ENCODE measurements at places on chromosomes 6 and 20. TPM values are rescaled to one million over a fixed set of nuclear protein-coding genes. Genes with fewer than 3 reads are reported as not detected.

GRCh38 chr6:37889051-37889450 is 69.5 kb downstream of the ZFAND3 start:
- DNase-seq = no peak

DNA sequence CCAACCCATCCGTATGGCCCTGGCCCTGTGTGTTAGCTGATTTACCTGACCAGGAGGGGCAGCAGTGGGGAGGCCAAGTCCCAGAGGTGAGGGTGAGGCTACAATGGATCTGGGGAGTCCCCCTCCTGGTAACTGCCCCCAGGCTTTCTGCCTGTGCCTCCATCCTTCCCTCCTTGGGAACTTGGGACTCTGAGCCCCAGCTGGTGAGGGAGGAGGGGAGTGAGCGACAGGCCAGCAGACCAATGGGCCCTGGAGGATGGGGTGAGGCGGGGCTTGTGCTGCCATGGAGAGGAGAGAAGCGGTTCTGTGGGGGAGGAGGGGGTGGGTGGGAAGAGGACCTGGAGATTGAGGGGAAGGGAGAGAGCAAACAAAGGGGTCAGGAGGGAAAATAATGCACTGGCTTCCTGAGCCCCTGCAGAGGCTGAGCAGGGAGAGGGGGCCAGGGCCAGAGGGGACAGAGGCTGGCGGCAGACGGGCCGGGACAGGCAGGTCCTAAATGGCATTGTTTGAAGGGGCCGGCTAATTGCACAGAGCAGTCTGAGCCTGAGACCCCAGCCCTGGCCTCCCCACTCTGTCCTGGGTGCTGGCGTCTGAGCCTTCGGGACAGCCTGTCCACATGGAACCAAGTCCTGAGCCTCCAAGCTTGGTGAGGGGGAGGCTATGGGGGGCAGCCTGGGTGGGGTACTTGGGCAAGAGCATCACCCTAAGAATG is 17.5 kb downstream of the DNMT3B start:
- DNase-seq = no peak

GRCh38 chr6:105748737-105749161 is 337.4 kb upstream of the PRDM1 start:
- DNase-seq = no peak

Gene DPPA5
- not detected for total RNA-seq

GRCh38 chr20:38645980-38646858 is 44.6 kb downstream of the ARHGAP40 start:
- peak; percentile 33 for DNase-seq

DNA sequence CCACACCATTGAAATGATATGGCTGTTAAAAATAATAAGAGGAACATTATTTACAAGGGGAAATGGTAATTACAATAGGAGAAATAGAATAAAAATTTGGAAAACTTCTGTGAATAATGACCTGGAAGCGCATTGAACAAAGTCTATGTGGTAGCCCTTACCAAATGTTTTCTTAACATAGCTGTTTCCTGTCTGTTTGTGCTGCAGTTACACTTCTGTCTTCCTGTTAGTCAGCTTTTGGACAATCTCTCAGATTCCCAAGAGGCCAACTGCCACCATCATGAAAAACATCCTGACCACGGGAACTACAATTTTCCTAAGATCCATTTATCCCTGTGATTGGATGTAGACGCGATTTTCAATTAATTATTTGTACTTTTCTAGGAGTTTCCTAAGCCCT is 754.4 kb upstream of the MARCKS start:
- no peak for DNase-seq

- no peak for DNase-seq
Measured at GRCh38 chr6:144161975-144162374, 11.7 kb downstream of the STX11 start.

DNA sequence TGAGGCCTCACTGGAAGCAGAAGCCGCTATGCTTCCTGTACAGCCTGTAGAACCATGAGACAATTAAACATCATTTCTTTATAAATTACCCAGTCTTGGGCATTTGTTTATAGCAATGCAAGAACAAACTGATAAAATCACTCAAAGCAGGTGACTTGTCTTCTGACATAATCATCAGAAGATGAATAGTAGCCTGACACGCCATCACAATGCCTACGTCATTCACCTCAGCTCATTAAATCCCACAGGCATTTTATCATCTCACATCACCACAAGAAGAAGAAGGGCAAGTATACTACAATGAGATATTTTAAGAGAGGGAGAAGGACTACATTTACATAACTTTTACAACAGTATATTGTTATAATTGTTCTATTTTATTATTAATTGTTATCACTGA is 3.1 kb upstream of the CAP2 start:
- DNase-seq = no peak

- DNase-seq = no peak
Measured at GRCh38 chr20:48945840-48946514, 24.5 kb downstream of the ARFGEF2 start.

DNA sequence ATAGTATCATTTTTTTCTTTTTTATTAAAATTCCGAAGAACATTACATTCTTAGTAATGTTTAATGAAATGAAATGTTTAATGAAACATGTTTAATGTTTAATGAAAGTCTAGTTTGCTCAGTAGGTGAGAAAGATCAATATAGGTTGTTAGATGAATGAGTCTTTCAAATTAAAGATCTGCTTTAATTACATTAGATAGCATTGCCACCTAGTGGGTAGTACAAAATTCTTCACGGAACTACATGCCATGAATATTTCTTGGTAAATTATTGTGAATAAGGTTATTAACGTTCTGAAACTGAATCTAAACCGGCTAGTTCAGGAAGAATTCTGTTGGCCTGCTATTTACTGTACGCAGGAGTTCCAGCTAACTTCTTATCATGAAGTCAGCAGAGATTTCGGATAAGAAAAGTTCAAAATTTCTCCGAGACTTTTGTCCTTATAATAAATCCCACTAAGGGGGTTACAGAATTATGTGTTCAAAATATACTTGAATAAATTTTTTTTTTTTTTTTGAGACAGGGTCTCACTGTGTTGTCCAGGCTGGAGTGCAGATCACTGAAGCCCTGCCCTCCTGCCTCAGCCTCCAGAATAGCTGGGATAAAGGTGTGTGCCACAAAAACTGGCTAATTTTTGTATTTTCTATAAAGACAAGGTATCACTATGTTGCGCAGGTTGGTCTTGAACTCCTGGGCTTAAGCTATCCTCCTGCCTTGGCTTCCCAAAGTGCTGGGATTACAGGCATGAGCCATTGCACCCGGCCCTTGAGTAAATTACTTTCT is 7.9 kb upstream of the GMNN start:
- DNase-seq = no peak

Gene ZGPAT
- total RNA-seq = 22.5 TPM

Gene WDR27
- total RNA-seq = 23.5 TPM

DNA sequence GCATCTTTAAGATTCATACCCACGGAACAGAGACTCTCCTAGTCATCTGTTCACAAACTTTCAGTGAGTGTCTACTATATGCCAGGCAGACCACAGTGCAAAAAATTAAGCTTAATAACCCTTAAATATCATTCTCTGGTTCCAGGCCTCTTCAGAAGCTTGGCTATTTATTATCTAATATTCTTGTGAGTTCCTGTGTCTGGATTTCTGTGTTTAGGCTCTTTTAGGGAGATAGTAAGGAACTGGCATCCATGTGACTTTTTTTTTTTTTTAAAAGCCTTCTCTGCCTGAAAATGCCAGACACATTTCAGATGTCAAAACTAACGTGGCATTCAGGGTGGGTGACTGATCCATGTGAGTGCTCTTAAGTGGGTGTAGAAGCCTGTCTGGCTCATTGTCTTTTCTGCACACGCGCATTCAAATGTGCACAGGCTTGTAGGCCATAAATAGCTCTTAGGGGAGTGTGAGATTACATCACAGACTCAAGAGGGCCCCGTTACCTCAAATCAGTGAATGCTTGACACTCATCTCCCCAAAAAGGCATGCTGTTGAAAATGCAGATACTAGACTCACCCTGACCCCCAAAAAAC is 141.9 kb downstream of the GMPR start:
- no peak for DNase-seq

DNA sequence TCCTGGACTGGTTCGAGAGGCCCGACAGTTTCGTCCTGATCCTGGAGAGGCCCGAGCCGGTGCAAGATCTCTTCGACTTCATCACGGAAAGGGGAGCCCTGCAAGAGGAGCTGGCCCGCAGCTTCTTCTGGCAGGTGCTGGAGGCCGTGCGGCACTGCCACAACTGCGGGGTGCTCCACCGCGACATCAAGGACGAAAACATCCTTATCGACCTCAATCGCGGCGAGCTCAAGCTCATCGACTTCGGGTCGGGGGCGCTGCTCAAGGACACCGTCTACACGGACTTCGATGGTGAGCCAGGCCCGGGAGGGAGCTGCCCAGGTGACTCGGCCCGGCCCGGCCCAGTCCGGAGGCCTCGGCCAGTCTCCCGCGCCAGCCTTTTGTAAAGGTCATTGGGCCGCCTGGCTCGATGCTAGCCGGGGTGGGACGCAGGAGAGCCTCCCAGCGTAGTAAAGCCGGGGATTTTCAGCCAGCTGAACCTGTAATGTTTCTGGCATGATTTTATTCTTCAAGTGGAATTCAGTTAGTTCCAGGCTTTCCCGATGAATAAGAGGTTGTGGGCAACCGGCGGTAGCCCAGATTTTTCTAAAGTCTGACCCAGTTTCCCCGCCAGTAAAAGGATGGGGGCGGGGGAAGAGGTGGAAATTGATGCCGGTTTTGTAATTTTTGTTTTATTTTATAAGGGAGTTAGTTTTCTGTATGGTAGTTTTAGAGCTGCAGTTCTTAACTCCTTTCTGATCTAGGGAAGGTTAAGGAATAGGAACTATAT is 1.4 kb downstream of the PIM1 start:
- no peak for DNase-seq

DNA sequence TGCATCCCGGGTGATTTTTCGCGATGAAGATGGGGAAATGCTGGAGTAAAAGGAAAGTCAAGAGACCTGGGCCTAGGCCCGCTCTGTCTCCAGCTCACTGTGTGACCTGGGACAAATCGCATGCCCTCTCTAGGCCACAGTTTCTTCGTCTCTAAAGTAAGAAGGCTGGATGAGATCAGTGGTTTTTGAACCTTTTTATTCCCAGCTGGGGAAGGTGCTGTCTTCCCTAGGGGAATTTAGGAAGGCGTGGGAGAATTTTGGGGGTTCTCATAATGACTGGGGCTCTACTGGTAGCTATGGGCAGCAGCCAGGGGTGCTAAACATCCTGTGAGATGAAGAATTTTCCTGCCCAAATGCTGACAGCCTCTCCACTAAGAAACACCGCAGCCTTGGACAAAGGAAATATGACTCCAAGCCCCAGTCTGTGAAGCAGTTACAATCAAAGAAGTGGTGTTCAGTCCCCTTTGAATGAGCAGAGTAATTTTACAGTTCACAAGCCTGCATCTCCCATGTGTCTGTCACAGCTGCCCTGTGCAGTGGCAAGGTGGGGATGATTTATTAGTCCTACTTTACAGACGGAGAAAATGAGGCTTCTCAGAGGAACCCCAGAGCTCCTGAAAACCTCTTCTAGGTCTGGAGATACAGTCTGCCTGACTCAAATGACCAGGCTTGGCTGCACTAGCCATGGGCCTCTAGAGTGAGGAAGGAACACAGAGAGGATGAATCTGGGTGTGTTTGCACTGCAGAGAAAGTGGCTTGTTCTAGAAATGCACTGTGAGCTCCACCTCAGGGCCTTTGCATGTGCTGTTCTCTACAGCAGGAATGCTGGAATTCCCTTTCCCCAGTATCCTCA is 57.2 kb downstream of the RAB44 start:
- DNase-seq = no peak

- no peak for DNase-seq
Measured at GRCh38 chr20:5979801-5980200, 29.3 kb downstream of the MCM8 start.

Gene MOG
- total RNA-seq = not detected

- DNase-seq = no peak
Measured at GRCh38 chr20:46060301-46060881, 29.4 kb downstream of the NCOA5 start.

Gene BIRC7
- 0.48 TPM for total RNA-seq

DNA sequence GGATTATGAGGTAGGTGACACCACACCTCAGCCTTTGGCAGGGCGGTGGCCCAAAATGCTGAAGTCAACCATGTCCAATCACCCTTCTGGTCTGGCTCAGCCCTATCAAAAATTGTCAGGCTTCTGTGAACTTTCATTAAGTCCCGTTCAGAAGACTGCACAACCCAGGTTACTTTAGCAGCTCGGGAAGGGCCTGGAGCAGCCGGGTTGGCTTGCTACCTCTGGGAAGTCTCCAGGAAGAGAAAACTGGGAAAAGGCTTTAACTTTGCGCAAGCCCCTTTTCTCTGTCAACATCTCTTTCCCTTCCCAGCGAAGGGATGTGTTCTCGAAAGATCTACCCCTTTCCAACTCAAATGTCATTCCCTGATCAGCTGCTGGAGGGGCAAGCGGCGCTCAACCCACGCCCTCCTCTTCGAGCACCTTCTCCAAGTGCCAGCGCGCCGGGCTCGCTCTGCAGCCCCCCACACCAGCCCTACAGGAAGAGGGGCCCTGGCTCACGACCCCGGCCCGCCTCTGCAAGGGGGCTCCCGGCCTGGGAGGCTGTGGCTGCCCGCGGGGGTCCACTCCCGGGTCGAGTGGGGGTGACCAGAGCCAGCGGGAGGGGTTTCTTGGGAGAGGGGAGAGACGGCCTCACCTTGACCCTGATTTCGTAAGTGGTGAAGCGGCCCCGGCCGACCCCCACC is 573 bp downstream of the SNX3 start:
- no peak for DNase-seq

- no peak for DNase-seq
Measured at GRCh38 chr20:11210611-11211010, 536.8 kb upstream of the JAG1 start.

Gene HSPA1L
- total RNA-seq = 2.7 TPM

GRCh38 chr6:125554456-125554855 is 195.0 kb upstream of the HEY2 start:
- DNase-seq = no peak

Gene MATN4
- total RNA-seq = not detected
